Activated T-helper 1 cell treated with anti-CD3 and anti-CD28 coated beads, Interleukin-12 subunit alpha, Interleukin-12 subunit beta, Interleukin-2, Interleukin-4 antibody, amounts not matched to agents 30 ng/mL and 10 ng/mL and 1 ng/mL, durations not matched to agents 14 hours and 24 hours and 36 hours (primary cell): ENCODE measurements at places on chromosomes 2 and 18. TPM values are rescaled to one million over a fixed set of nuclear protein-coding genes. Genes with fewer than 3 reads are reported as not detected.

Gene SMYD1
- not detected in 2 replicates for total RNA-seq

Gene CFC1
- total RNA-seq: not detected in 2 replicates

Gene FABP1
- total RNA-seq: not detected in 2 replicates

Gene COMMD1
- 25.4 and 28.9 TPM in 2 replicates for total RNA-seq

Gene MROH2A
- total RNA-seq: not detected in 2 replicates

Gene AQP4
- not detected in 2 replicates for total RNA-seq

Gene NOSTRIN
- total RNA-seq: not detected in 2 replicates

Gene UNC80
- total RNA-seq: not detected in 2 replicates

Gene PJVK
- total RNA-seq: 1.1 and 2.5 TPM in 2 replicates

Gene EVX2
- total RNA-seq: not detected in 2 replicates

Gene KATNAL2
- total RNA-seq: 0.26 and 0.27 TPM in 2 replicates

Gene GRB14
- not detected in 2 replicates for total RNA-seq

Gene YPEL5
- total RNA-seq: 25.1 and 27.3 TPM in 2 replicates

Gene KCNG2
- total RNA-seq: not detected in 2 replicates

Gene GAL3ST2
- 0.51 and 0.60 TPM in 2 replicates for total RNA-seq

Gene MFSD2B
- total RNA-seq: 0.12 TPM in 1 of 2 replicates, not detected in the other

Gene COL4A3
- not detected in 2 replicates for total RNA-seq

Gene TMEM198
- total RNA-seq: 2.9 and 3.3 TPM in 2 replicates

Gene ATF2
- 57.0 and 59.7 TPM in 2 replicates for total RNA-seq

Gene SLC4A5
- total RNA-seq: 0.47 and 0.71 TPM in 2 replicates

Gene MOGAT1
- total RNA-seq: not detected in 2 replicates

Gene GAREM2
- 6.1 and 7.4 TPM in 2 replicates for total RNA-seq

Gene CRYGC
- not detected in 2 replicates for total RNA-seq

Gene STK16
- 30.1 and 30.6 TPM in 2 replicates for total RNA-seq

Gene CPO
- total RNA-seq: not detected in 2 replicates

Gene C2orf78
- total RNA-seq: not detected in 2 replicates

Gene TMEM17
- 0.15 and 0.23 TPM in 2 replicates for total RNA-seq

Gene CD28
- total RNA-seq: 132 and 133 TPM in 2 replicates

Gene ZNF24
- 56.4 and 56.6 TPM in 2 replicates for total RNA-seq

Gene NEU2
- total RNA-seq: not detected in 2 replicates

Gene TMEM169
- 0.93 and 2.2 TPM in 2 replicates for total RNA-seq
